ENCODE measurements at places on chromosomes 3 and 15. TPM values are rescaled to one million over a fixed set of nuclear protein-coding genes. Genes with fewer than 3 reads are reported as not detected.

Gene TTLL13
- total RNA-seq: 0.35 TPM

Gene EPM2AIP1
- 14.3 TPM for total RNA-seq

DNA sequence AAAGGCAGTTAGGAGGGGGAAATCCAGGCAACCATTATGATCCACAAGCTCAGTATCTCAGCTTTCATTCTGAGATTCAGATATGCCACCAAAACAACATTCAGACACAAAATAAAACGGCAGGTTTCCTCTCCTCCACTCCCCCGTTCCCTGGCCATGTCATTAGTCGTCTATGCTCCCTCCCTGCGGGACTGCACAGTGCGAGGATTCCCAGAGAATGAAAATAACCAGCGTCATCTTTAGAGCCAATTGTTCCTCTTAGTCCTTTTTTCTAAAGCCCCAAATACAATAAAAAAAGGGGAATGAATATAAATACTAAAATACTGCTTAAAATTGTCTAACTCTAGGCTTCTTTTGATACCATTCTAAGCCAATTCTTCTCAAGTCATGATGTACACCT is 7.8 kb upstream of the SLCO3A1 start:
- no peak for DNase-seq

DNA sequence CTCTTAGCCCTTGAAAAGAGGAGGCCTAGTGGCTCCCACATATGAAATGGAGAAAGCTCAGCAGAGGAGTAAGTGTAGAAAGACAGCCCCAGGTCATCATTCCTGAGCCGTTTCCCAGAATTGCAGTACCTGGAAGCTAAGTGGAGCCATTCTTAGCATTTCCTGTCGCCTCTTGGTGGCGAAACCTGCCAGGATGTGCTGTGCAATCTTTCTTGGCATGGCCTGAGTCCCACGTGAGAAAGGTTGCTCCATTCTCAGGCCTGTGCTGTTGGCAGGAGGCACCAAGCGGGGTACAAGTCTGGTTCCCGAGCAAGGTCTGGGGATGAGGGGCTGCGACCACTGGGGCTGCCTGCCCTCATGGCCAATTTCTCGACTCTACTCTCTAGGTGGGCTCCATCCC is 207.2 kb upstream of the TPM1 start:
- no peak for DNase-seq

- no peak for DNase-seq
These were observed 10.6 kb downstream of the FAM131A start for GRCh38 chr3:184348057-184348382.

DNA sequence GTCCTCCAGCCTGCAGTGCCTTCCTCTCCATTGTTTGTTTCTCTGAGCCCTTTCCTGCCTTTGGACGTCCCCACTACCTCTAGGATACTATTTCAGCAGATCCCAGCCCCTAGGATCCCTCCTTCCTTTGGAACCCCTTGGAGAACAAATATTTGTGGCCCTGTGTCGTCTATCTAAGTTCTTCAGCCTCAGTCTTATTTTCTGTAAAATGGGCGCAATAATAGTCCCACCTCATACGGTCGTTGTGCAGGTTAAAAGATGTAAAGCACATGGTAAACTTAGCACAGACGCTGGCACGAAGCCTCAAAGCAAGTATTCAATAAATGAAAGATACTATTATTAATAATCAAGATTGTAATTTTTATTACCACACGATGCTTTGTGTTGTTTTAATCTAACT is 122.0 kb downstream of the SV2B start:
- no peak for DNase-seq

DNA sequence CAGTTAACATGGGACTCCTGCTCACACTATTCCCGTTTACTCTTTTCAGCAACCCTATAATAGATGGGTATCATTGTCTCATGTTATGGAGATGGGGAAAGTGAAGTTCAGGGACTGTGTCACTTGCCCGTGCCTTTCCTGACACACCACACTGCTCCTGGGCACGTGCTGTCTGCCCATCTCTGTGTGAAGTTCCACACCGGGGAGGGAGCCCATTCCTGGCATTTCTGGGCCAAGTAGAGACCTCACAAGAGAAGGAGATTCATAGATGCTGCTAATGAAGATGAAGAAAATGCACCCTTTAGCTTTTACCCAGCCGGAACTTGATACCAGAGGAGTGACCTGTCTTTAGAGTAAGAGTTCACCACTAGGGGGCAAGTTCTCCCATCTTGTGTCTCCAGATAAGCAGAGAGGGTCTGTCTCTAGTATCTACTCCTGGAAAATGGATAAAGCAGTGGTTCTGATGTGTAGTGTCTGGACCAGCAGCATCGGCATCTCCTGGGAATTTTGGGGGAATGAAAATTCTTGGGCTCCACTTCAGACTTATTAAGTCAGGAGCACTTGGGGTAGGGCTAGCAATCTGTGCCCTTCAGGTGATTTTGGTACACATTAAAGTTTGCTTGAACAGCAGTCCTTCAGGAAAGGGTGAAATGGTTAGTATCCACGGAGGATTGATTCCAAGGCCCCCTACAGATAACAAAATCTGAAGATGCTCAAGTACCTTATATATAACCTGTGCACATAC is 2.0 kb upstream of the TOPBP1 start:
- peak; percentile 37 for DNase-seq

GRCh38 chr3:188279502-188280335 is 125.8 kb downstream of the LPP start:
- no peak for DNase-seq

GRCh38 chr3:77571971-77572715 is 532.2 kb downstream of the ROBO2 start:
- no peak for DNase-seq

Gene HTR3E
- 0.52 TPM for total RNA-seq

DNA sequence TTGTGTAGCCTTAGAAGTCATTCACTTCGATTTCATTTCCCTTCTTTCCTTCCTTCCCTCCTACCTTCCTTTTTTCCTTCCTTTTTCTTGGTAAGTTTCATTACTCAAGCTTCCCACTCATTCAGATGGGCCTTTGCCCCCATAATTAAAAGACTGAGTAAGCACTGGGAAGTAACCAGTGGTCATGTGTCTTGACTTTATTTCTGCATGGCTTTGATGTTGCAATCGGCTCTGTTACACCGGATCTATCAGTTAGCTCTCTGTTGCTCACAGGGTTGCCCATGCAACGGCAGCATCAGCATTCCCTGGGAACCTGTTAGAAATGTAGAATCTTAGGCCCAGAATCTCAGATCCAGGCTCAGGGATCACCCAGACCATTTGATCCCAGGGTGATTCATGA is 25.6 kb upstream of the LARS2 start:
- no peak for DNase-seq

Gene ETV5
- 3.1 TPM for total RNA-seq

DNA sequence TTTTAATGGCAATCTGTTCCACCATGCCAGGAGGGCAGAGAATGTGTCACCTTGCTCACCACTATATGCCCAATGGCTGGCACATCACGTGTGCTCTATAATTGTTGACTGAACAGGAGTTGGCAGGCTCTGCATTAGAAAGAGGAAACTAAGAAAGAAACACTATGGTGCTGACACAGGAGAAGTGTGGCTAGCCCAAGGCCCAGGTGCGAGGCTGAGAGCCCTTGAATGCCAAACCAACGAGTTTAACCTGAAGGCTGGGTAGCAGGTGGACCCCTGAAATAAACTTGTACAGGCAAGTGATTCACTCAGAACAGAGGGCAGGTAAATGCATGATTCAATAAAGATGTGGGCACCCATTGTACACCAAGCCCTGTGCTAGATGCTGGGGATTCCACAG is 2.4 kb downstream of the CHCHD4 start:
- no peak for DNase-seq

DNA sequence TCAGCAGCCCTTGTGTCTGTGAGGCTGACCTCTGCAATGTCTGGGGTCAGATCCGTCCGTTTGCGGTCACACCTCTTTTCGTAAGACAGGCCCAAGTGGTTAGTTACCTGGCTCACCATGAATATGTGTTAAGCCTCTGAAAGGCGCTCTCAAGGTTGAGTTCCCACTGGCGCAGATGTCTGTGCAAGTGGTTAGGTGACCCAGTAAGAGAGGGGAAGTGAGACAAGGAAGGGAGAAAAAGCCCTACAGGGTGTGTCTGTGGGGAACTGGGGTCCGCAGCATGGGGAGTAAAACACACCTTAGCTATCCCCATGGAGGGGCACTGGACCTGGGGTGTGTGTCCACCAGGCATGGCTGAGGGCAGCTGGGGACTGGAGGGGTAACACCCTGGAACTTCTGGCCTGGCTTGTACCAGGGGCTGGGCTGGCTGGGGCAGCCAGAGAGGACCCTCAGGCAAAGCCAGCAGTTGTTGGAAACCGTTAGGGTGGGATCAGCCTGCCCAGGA is 391.6 kb upstream of the PROK2 start:
- DNase-seq: no peak

Data from colonic mucosa (tissue), 4 donors.